ENCODE measurements at places on chromosomes 6 and 20.

DNA sequence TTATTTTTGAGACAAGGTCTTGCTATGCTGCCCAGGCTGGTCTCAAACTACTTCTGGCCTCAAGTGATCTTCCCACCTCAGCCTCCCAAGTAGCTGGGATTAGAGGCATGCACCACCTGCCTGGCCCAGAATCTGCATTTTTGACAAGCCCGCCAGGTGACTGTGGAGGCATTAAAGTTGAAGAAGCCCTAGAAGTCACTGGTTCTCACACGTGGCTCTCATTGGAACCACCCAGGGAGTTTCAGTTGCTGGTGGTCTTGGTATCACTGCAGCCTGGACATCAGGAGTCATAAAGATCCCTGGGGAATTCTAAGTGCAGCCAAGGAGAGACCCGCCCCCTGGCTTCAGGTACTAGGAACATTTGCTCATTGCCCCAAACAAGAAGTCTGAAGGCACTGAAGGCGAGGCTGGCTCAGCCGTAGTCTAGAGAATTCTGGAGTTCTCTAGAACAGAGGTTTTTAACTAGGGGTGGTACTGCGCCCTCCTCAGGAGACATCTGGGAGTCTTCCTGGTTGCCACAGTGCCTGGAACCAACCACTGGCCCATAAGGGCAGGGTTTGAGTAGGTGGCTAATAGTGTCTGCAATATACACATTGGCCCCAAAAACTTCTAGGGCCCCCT lies 182.8 kb downstream of the ZMYND8 start:
- DNase-seq = no peak

- no peak for DNase-seq
Measured at GRCh38 chr20:51452091-51452613, 90.4 kb downstream of the NFATC2 start.

DNA sequence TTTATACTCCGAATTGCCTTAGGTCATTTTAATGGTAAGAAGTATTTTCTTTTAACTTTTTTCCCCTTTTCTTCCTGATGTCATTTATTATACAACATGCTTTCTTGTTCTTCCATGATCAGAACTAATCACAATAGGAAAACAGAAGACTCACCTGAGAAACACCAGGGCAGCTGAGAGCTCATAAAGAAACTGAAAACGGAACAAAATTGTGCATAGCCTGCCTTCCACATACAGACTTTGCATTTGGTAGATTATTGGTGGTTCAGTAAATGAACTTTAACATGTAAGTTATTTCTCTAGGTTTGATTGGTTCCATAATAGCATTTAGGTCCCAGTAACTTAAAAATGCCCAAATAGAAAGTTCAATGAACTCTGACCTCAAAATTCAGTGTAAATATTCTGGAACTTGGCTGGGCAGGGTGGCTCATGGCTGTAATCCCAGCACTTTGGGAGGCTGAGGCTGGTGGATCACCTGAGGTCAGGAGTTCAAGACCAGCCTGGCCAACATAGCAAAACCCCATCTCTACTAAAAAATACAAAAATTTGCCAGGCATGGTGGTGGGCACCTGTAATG lies 161.1 kb upstream of the DTNBP1 start:
- DNase-seq = no peak

DNA sequence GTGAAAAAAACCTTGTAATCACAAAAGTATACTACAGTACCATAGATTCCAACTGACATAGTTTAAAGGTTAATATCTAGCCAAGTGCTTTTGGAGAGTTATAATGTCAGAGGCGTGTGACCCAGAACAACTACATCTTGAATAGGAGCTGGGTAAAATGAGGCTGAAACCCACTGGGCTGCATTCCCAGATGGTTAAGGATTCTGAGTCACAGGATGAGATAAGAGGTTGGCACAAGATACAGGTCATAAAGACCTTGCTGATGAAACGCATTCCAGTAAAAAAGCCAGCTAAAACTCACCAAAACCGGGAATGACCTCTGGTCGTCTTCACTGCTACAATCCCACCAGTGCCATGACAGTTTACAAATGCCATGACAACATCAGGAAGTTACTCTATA lies 22.4 kb upstream of the KIAA0408 start:
- no peak for DNase-seq

- DNase-seq = peak; percentile 2
Measured at GRCh38 chr6:84645563-84646266, 118.7 kb downstream of the TBX18 start.

DNA sequence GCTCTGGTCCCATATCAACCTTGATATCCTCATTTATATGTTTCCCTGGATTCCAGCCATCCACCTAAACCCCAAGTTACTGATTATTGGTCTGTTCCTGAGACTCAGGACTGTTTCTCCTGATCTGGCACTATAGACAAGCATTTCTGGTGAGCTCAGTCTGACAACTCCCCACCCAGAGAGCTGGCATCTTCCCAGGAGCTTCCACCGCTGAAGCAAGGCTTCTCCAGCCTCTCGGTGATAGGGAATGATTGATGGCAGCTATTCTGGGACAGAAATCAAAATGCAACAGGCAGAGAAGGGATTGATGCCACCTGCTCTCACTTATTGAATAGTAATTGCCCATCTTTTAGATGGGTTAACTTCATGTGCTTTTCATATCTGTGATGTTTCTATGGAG lies 169.7 kb upstream of the GGTLC1 start:
- DNase-seq = no peak

- peak; percentile 68 for DNase-seq
Measured at GRCh38 chr6:10521104-10521808, at the start of gene GCNT2. Gene GCNT2, plus strand, starts transcription at chr6:10521351. Its CDS starts 7,561 bp downstream, at chr6:10528912.

DNA sequence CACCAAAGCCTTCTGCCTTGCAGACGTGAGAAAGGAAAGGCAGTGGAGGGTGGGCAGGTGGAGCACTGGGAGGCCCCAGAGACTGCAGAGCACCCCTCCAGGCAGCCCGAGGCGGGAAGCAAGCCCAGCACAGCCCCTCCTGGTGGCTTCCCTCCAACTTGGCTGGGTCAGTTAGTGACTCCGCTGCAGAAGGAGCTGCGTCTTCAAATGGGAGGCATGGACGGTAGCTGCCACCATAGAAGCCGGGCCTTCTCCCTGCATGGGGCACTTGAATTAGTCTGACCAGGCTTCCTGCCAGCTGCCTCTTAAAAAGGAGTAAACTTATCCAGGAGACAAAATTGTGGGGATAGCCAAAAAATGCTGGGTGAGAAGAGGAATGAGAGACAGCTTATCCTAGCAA lies 88.0 kb upstream of the RPS6KA2 start:
- DNase-seq = no peak

Data from hematopoietic multipotent progenitor cell treated with erythropoietin and hydrocortisone succinate and interleukin-3 and kit ligand, for 6 days (in vitro differentiated cells).